ENCODE measurements at places on chromosomes 7 and 10.

GRCh38 chr7:68700414-68700813 lies 897.9 kb upstream of the AUTS2 start:
- no peak for DNase-seq

DNA sequence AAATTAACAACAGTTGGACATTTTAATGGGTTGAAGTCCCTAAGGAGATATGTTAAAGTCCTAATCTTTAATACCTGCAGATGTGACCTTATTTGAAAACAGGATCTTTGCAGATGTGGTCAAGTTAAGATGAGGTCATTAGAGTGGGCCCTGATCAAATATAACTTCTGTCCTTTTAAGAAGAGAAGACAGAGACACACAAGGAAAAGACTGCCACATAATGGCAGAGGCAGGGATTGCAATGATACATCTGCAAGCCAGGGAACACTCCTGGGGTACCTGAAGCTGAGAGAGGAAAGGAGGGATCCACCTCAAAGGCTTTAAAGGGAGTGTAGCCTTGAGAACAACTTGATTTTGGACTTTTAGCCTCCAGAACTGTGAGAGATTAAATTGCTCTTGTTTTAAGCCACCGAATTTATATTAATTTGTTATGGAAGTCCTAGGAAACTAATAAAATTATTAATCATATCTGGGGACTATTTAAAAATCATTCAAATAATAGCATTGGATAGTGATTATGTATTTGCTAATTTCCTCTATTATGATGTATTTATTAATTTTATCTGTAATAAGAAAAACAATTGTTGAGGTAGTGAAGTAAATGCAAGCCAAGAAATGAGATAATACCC lies 700.0 kb upstream of the PCDH15 start:
- no peak for DNase-seq

GRCh38 chr10:29522918-29523317 lies 111.9 kb downstream of the SVIL start:
- no peak for DNase-seq

- no peak for DNase-seq
Measured at GRCh38 chr10:86644152-86644793, 10.1 kb upstream of the OPN4 start.

DNA sequence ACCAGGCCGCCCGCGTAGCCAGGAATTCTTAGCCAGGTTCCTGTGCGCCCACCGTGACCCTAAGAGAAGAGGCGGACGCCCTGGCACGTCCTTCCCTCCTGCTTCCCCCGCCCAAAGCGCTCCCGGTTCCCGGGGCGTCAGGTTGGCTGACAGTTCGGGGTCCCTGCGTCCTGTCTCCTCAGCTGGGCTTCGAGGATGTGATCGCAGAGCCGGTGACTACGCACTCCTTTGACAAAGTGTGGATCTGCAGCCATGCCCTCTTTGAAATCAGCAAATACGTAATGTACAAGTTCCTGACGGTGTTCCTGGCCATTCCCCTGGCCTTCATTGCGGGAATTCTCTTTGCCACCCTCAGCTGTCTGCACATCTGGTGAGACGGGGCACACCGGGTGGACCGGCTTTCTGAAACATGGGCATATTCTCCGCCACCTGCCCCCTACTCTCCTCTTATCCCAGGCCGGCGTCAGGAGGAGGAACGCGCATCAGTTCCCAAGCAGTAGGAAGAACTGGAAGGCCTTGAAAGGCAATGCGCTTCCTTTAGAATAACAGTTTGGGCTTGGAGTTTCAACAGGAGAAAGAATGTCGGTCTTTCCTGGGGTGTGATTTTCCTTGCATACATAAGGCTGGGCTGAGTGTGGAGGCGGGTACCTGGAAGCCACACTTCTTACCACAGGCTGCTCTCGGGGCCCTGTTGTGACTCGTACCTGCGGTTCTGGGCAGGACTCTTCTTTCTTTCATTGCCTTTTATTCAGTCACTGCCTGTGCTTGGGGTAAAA lies 728 bp downstream of the CAV2 start:
- DNase-seq, result no peak

- no peak for DNase-seq
Measured at GRCh38 chr7:15647309-15647708, 39.2 kb downstream of the MEOX2 start.

DNA sequence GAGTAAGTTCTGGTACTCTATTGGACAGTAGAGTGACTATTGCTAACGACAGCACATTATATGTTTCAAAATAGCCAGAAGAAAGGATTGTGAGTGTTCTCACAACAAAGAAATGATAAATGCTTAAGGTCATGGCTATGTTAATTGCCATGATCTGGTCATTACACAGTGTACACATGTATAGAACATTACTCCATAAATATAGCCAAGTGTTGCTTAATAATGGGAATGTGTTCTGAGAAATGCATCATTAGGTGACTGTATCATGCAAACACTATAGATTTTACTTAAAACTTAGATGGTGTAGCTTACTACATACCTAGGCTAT lies 19.6 kb downstream of the EPC1 start:
- no peak for DNase-seq

GRCh38 chr10:34650156-34650555 lies 164.9 kb downstream of the PARD3 start:
- DNase-seq, result no peak

DNA sequence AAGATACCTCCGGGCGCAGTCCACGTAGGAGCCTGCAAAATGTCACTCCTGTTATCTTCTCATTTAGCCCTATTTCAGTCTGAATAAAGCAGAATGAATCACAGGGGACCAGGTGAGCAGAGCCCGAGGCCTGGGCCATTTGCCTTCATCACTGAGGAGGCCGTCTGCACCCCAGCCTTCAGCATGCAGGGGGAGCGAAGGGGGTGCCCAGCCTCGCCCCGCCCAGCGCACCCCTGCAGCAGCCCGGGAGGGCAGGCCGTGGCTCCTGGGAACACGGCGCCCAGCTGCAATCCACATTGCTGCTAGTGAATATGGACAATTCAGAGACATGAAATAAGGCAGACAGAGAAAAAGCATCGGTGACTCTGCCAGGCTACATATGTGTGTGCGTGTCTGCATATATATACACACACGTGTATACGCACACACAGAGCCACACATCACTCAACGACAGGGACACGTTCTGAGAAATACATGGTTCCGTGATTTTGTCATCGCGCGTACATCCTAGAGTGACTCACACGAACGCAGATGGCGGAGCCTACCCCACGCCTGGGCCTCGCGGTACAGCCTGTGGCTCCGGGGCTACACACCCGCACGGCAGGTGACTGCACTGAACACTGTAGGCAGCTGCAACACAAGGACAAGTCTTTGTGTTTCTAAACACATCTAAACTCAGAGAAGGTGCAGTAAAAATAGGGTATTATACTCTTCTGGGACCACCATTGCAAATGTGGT lies 15.2 kb upstream of the ELFN1 start:
- no peak for DNase-seq

- no peak for DNase-seq
Measured at GRCh38 chr10:78524342-78524741, 490.7 kb downstream of the RPS24 start.

DNA sequence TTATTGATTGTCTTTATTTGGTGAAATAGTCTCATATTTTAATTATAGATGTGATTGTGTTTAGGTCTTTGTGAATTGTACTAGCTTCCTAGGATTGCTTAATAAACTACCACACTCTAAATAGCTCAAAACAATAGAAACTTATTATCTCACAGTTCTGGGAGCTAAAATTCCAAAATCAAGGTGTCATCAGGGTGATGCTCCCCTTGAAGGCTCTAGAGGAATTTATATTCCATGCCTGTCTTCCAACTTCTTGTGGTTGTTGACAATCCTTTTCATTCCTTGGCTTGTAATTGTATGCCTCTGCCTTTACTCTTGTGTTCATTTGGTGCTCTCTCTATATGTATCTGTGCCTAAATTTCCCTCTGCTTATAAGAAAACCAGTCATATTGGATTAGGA lies 155.3 kb upstream of the AKR1E2 start:
- DNase-seq, result no peak
